GM12892 (cell line): ENCODE measurements at places on chromosomes 3 and 15.

DNA sequence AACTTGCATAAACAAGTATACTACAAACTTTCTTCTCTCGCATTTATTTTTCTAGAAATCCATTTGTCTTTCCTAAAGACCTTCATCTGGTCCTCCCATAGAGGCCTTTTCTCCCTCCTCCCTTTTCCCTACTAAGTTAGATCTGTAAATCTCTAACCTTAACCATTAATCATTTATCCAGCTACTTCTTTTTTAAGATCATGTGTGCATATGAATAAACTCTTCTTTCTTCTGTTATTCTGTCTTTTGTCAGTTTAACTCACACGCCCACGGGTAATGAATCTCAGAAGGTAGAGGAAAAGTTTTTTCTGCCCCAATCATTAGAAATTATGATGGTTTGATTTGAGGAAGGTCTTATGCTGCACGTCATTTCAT lies 48.7 kb upstream of the FHIT start:
- DNase-seq = no peak

- DNase-seq = no peak
Measured at GRCh38 chr15:89452330-89452836, 44.0 kb downstream of the RHCG start.

DNA sequence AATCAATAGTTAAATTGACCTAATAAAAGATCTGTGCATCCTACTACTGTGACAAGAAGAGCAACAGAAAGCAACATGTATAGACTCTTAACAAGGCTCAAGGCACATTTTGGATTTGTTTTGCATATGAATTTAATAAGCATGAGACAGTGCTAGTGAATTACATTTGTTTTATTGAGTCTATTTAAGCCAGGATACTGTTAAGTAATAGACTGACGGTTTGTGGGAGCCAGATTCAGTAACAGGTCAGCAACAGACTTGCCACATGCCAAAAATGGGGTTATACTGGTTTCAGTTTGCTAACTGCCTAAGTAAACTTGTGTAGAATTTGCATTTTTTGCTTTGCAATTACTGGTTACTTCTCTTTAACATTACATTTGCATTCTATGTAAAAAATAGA lies 54.0 kb downstream of the MBNL1 start:
- no peak for DNase-seq

- no peak for DNase-seq
Measured at GRCh38 chr3:81485444-81485865, 276.0 kb downstream of the GBE1 start.

DNA sequence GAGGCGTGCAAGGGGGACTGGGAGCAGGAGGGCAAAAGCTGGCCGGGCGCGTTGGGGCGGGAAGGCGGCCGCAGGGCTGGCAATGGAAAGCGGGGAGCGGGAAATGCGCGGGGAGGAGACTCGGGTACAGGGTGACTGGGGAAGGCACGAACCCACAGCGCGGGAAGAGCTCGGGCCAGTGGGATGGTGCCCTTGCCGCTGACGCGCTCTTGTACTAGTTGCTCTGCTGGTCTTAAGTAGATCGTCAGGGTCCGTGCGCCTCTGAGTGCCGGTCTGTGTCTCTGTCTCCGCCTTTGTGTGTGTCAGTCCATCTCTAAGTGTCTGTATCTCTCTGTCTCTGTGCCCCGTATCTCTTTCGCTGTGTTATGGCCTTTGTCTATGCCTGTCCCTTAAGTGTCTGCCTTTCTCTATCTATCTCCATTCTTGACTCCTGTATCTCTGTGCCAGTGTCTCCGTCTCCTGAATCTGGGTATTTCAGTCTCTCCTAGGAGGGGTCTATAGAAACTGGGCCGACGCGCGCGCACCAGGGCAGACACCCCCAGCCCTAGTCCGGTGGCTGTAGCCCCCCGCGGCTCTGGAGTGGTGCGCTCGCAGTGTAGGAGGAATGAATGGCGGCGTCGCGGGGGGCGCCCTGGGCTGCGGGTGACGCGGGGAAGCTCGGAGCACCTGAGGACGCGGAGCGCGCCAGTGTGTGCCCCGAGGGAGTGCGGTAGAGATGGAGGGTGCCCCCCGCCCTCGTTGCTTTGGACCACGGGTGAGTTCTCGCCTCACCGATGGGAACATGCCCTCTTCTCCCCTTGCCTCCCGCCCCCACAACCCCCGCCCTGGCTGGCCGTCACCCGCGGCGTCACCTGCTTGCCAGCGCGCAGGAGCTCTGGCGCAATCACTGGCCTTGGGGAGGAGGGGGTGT lies 756 bp upstream of the CAMK2N2 start:
- no peak for DNase-seq

DNA sequence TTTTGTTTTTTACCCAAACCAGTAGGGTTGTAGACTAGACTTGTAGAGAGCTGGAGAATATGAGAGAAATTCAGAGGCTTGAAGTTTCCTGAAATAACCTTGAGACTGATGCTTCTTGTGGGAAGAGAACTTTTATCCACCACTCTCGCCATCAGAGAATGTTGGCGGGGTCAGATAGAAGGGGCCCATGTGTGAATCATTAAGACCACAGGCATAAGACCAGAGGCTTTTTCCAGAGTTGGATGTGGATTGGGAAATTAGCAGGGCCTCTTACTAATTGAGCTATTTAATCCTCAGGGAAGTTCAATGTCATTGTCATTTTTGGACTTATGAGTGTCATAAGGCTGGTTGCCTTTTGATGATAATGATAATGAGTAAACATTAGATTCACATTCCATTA lies 246.9 kb upstream of the THRB start:
- no peak for DNase-seq

DNA sequence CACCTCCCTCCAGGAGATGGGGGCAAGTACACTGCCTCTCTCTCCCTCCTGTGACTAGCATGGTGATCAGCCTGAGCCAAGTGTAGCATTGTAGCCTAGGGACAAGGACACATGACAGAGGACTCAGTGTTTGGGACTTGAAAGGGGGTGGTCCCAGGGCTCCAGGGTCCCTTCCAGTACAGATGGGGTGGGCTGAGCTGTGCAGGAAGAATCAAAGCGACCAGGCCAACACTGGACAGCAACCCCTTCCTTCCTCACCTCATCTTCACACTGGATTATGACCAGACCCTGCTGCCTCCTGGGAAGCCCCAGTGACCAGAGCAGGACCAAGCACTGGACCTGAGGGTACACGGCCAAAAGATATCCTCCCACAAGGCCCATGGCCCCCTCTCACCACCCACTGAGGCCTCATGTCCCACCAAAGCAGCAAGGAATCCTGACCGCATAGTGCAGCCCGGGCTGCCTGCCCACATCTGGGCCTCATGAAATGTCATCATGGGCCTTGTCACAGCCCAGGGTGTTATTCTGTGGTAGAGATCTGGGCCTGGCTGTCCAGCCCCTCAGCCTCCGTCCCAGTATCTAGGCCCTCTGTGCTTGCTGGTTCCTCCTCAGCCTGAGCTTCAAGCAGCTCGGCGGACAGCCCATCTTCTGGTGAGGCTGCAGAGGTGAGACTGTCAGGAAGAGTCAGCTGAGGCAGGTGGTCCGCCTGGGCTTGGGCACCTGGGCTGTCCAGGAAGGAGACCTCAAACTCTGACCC lies 9.5 kb downstream of the GORASP1 start:
- no peak for DNase-seq

- no peak for DNase-seq
Measured at GRCh38 chr3:66756468-66757036, 241.6 kb upstream of the KBTBD8 start.

GRCh38 chr3:125119752-125120378 lies 64.1 kb upstream of the HEG1 start:
- DNase-seq = peak; percentile 36

GRCh38 chr15:70613271-70613670 lies 150.1 kb downstream of the UACA start:
- DNase-seq = no peak

DNA sequence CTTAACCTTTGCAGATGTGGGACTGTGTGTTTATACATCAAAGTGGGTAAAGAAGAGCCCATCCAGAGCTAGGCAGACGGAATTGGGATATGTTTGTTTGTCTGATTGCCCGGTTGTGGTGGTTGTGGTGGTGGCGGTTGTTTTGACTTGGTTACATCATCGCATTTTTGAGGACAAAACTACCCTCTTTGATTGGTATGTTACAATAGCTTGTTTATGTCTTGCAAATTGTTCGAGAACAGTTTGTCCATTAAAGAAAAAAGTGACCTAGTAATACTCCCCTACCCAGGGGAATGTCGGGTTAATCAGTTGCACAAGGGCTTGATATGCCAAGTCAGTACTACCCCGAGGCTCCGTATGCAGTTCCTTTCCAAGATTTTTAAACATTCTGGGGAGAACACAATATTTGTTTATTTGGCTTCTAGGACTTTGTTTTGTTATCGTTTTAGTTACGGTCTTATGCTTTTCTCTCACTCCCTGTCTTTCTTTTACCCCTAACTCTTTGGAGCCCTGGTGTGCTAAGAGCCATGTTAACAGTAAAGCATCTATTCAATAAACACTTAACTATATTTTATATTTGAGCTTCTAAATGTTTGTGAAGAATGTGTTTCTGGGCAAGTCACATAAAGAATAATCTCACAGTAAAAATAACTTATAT lies 315.4 kb downstream of the LPP start:
- no peak for DNase-seq

- DNase-seq = no peak
Measured at GRCh38 chr3:57793737-57794187, 37.7 kb downstream of the SLMAP start.

- DNase-seq = no peak
Measured at GRCh38 chr3:8739757-8740504, 6.3 kb downstream of the CAV3 start.

GRCh38 chr3:153980252-153980590 lies 141.0 kb upstream of the ARHGEF26 start:
- no peak for DNase-seq

DNA sequence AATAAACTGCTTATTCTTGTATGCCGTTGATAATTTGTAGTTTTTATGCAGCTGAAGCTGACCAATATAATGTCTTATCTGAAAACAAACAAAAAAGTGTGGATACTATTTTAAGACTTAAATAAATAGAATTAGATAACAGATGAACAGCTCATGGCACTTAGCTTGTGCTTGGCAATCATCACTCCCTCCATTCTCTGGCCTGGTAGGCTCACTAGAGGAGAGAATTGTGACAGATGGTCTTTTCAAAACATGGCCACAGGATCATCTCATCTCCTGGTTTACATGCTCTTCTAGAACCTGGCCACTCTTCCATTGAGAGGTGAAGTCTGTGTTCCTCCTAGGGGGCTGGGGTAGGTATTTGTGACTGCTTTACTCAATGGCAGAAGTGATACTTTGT lies 58.4 kb upstream of the RBP1 start:
- DNase-seq = no peak

DNA sequence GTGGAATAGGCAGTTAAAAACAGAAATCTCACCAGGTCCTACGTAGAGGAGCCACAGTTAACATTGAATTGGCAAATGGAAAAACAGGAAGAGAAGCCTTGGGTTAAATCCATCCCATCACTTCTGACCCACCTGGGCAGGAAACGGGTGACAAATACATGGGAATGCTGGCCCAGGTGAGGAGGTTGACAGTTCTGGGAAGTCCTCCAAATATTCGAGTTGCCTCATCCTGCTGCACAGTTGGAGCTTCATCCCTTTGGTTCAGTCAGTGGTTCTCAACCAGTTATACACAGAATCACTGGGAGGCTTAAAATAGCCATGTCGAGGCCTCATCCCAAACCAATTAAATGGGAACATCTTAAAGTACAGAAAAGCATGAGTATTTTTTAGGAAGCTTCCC lies 5.3 kb downstream of the MYZAP start:
- DNase-seq = no peak

DNA sequence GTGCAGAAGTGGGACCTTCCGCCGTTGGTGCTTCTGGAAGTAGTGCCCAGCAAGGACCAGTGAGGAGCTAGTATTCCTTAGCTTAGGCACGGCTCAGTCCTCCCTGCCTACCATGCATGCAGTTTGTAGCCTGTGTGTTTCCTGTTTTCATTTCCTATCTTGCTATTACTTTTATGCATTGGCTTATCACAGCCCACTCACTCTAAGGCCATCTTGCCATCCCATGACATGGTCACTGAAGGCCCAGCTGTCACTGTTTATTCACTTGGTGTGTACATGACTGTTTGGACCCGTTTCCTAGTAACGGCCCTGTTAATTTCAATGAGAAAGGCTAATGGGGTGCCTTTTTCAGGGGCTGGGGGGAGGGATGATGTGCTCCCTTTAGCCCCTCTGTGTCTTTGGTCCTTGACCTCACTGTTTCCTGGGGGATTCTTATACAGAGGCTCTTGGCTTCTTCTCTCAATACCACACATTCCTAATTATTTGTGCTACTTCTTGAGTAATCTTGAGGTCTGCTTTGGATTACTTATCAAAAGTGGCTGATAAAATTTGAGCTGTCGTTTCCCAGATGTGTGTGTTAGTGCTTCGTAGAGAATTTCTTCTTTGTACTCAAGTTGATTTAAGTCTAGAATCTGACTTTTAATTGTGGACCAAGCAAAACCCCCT lies 24.5 kb upstream of the TRAK1 start:
- no peak for DNase-seq

DNA sequence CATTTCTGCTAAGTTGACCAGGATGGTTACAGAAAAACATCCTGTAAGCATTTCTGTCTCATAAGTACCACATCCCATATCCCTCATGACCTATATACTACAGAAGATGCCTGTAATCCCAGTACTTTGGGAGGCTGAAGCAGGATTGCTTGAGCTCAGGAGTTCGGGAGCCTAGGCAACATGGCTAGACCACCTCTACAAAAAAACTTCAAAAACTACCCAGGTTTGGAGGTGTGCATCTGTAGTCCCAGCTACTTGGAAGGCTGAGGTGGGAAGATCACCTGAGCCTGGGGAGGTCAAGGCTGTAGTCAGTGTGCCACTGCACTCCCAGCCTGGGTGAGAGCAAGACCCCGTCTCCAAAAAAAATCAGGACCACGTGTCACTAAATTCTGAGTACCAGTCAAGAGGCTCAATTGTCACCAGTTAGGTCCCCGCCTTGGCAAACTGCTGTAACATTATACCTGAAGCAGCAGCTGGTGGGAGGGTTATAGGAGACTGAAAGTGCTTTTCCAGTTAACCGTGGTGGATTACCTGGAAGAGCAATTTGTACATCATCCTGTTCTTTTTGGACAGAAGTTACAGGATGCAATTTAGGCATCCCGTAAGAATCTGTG lies 6.2 kb downstream of the RPL32 start:
- no peak for DNase-seq

- no peak for DNase-seq
Measured at GRCh38 chr3:154766765-154767503, 313.2 kb upstream of the MME start.

DNA sequence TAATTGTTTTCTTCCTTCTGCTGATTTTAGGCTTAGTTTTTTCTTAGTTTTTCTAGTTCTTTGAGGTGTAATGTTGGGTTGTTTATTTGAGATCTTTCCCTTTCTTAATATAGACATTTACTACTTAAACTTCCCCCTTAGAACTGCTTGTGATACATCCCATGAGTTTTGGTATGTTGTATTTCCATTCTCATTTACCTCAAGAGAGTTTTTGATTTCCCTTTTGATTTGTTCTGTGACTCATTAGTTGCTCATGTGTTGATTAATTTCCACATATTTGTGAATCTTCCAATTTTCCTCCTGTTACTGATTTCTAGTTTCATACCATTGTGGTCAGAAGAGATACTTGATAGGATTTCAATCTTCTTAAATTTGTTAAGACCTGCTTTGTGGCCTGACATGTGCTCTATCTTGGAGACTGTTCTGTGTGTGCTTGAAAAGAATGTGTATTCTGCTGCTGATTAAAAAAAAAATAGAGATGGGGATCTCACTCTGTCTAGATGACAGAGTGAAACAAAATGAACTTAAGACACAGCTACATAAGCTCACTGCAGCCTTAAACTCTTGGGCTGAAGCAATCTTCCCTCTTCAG lies 22.3 kb downstream of the GRM2 start:
- DNase-seq = no peak

GRCh38 chr15:51181905-51182304 lies 87.2 kb upstream of the TNFAIP8L3 start:
- no peak for DNase-seq
